Stimulated activated CD4-positive, alpha-beta T cell treated with anti-CD3 and anti-CD28 coated beads, Interleukin-1b, Interleukin-23, amount 100 ng/mL, for 48 hours (primary cell): ENCODE measurements at places on chromosomes 12 and 14.

DNA sequence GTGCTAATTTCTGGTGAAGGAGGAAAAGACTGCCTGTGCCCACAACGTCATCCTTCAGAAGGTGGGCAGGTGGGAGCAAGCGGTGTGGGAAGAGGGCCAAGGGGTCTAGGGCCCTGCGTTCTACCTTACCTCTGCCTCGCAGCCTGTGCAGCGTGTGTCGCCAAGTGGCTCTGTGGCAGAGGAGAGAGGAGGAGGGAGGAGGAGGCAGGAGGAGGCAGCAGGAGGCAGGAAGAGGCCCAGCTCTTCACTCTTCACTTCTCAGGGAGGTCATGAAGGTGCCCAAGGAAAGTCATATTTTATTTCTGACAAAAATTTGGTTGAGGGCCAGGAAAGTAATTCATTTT is 177.9 kb downstream of the MYRFL start:
- DNase-seq: no peak

DNA sequence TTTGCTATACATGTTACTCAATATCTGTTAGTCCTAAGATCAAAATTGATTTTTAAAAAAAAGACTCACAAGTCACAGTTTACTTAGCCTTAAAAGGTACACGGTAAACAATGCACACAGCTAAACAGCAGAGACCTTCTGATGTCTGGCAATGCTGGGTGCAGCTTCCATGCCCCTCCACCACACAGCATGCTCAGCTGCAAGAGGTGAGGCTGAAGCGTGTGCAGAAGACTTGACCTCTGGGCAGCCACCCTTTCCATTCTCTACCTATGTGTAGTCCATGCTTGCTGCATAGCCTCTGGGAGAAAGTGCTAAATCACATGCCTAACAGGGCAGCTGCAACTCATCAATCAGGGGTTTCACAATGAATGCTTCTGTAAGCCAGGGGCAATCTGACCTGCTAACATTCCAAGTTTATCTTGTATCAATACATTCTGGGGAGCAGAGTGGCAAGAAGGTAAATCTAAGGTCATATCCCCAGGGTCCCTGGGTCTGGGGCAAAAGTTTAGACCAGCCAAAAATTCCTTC is 44.5 kb upstream of the AMN1 start:
- DNase-seq: no peak

DNA sequence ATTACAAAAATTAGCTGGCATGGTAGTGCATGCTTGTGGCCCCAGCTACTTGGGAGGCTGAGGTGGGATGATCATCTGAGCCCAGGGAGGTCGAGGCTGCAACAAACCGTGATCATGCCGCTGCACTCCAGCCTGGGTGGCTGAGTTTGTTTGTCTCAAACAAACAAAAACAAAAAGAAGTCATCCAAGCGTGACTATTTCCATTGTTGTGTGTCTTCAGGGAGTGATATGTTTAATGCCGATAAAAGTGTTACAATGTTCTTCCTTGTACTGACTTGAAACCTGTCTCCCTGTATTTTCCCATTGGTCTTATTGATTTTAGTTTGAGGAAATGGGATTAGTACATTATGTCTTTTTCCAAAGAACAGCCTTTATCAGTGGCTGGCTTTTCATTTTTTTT is 75.6 kb upstream of the USP44 start:
- no peak for DNase-seq

DNA sequence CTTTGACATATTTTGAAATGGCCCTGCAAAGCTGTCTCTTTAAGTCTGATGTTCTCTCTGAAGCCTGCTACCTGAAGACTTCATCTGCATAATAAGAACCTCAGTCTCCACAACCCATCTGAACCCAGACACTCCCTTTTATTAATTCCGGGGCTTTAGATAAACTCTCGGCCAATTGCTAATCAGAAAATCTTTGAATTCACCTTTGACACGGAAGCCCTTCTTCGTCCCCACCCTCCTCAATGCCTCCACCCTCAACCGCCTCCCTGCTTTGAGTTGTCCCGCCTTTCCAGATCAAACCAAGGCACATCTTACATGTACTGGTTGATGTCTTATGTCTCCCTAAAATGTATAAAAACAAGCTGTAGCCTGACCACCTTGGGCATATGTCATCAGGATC is 17.6 kb downstream of the OR6J1 start:
- no peak for DNase-seq

DNA sequence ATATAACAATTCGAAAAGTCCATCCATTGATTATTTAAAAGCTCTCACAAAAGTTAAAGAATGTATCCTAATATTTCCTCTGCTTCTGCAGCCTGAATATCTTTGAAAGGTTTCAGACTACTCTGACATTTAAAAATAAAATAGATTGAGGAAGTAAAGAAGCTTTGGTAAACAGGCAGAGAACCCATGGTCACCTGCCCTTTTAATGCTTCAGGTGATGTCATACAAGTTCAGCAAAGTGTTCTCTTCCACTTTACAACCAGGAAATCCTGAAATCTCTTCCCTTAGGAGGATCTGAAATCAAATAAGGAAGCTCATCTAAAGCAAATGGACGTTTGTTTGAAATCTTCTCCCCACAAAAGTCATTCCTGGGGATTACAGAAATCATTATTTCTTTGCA is 322.4 kb downstream of the PDZRN4 start:
- DNase-seq: no peak

- no peak for DNase-seq
Observed at GRCh38 chr12:111942557-111942956, 70.4 kb downstream of the TMEM116 start.

DNA sequence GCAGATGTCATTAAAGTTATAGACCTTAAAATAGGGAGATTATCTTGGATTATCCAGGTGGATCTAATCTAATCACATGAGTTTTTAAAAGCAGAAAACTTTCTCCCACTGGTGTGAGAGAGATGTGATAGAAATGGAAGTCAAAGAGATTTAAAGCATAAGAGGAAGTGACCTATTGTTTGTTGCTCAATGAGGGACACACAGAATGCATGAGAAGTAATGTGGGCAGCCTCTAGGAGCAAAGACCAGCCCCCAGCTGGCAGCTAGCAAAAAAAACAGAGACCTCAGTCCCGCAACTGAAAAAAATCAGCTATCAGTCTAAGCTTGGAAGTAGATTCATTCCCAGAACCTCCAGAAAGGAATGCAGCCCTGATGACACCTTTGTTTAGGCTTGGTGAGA is 24.6 kb upstream of the ANP32D start:
- no peak for DNase-seq

DNA sequence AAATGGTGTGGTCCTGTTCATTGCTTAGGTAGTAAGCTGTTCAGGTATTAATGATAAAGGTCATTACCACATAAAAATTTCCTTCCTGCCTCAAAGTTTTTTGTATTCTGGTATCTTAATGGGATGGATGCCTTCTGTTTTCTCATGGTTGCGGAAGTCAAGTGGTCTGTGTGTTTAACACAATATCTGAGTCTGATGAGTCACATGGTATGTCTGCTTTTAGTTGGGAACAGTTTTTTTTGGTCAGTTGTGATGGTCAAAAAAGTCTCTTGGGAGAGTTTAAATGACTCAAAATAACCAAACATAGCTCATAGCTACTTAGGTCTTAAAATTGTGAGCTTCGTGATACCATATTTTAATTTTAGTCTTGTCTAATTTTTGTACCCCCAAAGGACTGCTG is 40.7 kb downstream of the STK38L start:
- no peak for DNase-seq

DNA sequence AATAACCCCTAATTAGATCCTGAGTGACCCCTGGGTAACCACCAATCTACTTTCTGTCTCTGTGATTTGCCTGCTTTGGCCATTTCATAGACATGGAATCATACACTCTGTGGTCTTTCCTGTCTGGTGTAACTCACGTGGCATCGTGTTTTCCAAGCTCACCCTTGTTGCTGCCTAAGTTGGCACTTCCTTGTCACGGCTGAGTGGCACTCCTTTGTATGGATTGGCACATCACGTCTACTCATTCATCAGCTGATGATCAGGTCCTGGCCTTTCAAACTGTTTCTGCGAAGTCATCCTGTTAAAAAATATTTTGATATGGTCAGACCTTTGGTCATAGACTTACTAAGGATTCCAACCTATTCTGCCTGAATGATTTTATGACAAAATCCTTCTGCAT is 87.7 kb downstream of the GLT1D1 start:
- DNase-seq: no peak

DNA sequence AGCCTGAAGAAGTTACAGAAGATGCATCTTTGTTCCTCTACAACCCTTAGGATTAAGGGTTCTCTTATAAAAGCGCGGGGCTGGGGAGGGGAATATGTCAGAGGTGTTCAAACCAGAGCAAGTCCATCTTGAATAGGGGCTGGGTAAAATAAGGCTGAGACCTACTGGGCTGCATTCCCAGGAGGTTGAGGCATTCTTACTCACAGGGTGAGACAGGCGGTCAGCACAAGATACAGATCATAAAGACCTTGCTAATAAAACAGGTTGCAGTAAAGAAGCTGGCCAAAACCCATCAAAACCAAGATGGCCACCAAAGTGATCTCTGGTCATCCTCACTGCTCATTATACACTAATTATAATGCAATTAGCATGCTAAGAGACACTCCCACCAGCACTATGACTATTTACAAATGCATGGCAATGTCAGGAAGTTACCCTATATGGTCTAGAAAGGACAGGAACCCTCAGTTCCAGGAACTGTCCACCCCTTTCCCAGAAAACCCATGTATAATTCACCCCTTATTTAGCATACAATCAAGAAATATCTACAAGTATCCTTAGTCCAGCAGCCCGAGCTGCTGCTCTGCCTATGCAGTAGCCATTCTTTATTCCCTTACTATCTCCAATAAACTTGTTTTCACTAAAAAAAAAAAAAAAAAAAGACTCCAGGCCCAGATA is 108.1 kb upstream of the FOXN3 start:
- no peak for DNase-seq

DNA sequence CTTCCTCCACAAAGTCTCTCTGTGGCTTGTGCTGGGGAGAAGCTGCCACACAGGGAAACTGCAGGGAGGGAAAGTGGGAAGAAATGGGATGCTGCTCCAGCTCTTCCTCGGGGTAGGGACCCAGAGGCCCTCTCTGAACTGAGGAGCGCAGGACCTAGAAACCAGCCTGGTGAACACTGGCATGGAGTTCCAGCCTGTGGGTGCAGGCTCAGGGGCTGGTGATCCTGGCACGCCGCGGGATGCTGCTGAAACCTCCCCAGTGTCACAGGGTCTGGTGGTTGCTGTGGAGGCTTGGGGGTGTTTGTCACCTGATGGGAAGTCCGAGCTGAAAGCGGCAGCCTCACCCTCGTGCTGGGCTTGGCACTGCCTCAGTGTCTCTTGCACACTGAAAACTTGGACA is 5.2 kb upstream of the KRT75 start:
- no peak for DNase-seq

DNA sequence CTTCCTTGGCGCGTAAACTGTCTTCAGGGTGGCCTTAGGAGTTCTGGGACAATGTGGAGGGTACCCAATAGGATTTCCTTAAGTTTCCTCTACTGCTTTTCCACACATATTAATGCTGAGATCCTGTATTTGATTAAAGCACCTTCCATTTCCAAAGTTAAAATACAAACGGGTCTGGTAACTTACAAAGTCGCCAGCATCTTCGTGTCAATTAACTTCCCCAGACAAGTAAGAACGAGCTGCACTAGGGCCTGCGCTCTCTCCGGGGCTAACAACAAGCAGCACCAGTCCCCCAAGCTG is 130.9 kb downstream of the NDUFA12 start:
- DNase-seq: no peak

DNA sequence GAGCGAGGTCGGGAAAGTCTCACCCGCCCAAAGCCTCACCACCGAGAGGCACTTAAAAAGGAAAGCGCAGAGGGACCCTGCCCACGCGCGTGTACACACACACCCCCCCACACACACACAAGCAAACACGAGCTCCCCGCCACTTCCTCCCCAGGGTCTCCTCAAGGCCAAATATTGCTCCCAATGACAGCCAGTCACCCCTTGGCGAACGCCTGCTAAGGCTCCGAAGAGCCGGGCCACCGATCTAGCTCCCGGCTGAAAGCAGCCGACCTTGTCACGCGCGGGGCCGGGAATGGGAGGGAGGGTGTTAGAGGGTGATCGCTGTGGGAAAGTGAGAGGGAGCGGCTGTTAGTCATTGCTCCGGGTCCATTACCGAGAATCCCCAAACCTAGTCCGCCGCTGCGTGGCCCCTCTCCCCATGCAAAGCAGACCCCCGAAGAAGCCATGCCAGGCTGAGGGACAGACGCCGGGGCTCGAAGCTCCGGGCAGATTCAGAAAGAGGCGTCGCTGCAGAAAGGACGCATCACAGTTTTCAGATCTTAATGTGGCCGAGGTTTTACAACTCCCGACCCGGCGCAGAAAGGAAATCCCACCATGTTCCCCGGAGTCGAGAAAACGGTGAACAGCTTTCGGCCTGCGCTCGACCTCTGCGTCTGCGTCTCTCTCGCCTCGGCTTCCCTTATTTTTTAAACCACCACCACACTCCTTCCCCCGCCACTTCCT is 2.6 kb downstream of the BMP4 start:
- DNase-seq: no peak

GRCh38 chr12:50661300-50662115 is 102.4 kb upstream of the ATF1 start:
- DNase-seq: no peak

DNA sequence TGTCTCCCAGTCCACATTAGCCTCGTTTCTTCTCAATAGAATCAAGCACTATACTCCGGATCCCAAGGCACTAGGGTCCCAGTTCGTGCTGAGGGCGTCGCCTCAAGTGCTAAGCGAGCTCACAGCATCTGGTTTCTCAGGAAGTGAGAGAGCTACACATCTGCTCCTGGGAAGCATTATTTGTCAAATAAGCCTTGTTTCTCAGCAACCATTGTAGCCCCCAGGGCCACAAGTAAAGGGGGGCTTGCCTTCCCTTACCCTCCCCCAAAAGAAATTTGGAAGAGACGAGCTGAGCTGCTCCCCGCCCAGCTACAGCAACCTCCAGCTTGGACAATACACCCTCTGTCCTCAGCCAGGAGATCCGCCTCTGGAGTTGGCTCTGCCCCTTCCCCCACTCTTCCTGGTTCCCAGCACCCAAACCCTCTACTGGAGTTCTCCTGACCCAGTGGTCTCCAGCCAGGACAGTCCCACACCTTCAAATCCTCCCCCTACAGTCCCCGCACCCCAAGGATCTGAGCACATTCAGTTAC is 5.7 kb upstream of the TNS2 start:
- no peak for DNase-seq

DNA sequence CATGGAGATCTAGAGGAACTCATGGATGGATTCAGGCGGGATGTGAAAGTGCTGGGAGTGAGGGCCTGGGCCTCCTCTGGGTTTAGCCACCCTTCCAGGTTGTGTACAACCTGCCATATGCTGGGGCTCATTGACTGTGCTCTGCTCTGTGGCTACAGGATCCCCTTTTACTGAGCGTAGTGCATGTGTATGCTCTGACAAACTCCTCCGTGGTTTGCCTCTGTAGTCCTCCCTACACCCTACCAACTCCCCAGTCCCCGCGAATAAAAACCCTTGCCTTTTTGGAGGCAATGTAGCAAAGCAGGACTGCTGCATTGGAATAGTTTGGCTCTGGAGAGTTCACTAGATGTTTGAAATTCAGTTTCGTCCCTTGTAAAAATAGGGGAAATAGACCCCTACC is 17.4 kb downstream of the JDP2 start:
- no peak for DNase-seq

DNA sequence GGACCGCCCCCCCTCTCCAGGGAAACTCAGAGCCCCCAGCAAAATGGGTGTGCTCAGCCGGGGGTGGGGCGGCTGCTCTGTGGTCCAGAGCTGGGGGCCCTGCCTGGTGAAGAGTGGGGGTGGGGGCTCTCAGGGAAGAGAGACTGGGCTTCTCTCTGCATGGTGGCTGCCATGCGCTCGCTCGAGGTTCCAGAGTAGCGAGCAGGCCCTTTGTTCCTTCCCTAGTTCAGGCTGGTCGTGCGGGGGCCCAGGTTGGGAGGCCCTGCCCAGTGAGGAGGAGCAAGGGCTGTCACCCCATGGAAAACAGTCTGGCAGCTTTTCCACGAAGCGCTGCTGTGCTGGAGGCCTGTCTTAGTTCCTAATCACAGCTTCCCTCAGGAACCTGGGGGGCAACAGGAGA is 134.6 kb downstream of the AEBP2 start:
- DNase-seq: no peak
